Femur (tissue), 1 donor: ENCODE measurements at places on chromosomes 6 and 20.

- no peak for DNase-seq
Measured at GRCh38 chr20:40606660-40607059, 82.4 kb downstream of the MAFB start.

DNA sequence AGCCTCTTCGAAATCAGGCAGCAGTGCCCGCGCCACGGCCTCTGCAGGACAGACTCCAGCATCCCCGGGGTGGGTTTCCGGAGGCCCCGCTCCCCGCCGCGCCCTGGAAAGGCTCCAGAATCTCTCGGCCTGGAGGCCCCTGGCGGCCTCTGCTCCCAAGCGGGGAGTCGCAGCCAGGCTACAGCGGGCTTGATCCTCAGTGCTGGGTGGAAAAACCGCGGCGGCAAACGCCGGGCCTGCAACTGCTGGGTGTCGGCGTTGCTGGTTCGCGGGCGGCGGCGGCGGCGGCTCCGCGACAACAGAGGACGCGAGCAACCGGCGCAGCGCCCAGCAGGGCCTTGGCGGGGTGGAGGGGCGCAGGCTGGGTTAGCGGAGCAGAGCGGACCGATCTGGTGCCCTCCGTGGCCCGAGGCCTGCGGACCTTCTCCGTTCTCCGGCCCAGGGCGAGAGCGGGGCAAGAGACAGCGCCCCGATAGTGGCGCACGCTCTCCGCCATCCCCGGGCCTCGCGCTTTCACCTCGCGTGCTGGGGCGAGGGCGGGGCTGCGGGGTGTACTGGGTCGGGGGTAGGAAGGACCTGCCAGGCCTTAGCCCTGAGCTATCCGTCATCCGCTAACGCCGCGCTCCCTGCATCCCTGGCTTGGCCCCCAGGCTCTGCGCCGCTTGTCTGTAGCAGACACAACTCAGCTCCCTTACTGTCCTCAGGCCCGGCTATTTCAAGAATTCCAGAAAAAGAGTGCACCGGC is 3.4 kb upstream of the ZNF292 start:
- peak; percentile 80 for DNase-seq

GRCh38 chr6:5384276-5384675 is 123.0 kb downstream of the FARS2 start:
- no peak for DNase-seq

- no peak for DNase-seq
Measured at GRCh38 chr20:19659448-19659847, 98.6 kb upstream of the RIN2 start.

DNA sequence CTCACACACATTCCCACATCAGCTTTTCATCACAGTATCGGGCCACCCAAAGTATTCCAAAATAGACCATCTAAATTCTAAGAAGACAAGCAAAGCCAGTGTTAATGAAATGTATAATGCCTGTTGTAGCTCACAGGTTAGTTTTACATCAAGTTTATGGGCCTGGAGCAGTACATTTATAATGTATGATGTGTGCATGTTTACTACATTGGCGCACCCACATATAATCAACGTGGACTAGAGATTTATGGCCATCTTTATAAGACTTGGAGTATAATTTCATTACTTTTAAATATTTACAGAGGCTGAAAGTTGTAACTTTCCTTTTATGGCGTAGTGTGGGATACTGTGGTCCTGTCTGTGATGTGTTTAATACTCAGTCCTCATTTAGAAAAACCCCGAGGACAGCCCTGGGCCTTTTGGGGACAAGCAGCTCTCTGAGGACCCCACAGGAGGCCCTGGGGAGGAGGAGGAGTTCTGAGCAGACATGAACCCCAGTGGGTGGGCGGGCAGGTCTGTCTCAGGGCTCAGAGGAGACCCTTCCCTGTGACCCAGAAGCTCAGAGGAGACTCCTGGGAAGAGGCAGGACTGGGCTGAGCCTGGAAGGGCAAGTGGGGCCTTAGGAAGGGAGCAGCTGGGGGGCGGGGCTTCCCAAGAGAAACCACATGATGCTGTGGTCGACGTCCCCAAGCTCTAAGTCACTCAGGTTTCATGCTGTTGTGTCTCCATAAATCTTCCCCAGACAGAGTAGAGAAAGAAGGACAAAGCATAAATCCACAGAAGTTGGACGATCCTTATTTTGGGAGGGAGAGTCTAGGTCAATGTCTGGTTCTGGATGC is 232.1 kb downstream of the PREX1 start:
- no peak for DNase-seq

DNA sequence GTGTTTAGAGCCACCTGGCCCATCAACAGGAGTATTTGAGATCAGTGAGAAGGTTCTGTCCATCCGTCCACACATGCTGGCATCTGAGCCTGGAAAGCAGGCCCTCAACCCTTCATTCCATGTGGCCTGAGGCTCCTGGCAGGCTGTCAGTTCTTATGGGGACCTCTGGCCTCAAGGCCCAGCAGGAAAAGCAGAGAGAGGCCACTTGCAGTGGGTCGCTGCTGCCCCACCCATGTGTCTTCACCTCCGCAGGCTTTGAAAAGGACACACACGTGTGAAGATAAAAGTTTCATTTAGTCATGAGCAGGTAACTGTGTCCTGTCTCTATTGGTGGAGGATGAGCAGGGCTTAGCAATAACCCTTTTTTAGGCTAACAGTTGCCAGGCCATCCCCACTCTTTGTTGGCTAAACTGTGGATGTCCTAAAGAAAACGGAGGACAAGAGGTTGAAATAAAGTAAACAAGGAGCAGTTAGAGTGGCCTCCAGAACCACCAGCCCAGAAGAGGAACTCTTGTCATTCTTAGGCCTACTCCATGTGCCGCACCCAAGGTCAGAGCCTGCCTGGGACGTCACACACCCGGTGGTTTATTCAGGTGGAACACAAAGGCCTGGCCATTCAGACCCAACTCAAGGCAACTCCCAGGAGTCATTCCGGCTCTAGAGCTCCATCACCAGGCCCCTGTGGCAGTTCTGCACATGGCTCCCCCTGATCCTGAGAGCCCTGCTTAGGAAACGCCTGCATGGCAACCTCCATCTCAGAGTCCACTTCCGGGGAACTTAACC is 143.4 kb upstream of the CST7 start:
- DNase-seq: no peak

- DNase-seq: no peak
Measured at GRCh38 chr6:132205946-132206345, 195.3 kb downstream of the MOXD1 start.

DNA sequence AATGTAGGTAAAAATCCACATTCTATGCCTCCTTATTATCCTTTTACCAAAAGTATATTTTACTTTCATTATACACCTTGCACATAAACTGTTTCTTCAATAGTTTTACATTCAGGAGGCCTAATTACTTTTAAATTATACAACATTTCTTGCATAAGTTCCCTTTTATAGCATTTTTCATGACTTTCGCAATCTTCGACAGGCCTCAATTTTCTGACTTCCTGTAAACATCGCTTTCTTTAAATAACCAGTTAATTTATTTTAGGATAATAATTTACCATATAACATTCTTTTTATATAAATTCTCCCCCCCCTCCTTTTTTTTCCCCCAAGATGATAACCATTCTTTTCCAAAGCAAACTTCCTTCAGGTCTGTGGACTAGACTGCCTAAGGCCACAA is 9.2 kb downstream of the SLC35A1 start:
- no peak for DNase-seq

DNA sequence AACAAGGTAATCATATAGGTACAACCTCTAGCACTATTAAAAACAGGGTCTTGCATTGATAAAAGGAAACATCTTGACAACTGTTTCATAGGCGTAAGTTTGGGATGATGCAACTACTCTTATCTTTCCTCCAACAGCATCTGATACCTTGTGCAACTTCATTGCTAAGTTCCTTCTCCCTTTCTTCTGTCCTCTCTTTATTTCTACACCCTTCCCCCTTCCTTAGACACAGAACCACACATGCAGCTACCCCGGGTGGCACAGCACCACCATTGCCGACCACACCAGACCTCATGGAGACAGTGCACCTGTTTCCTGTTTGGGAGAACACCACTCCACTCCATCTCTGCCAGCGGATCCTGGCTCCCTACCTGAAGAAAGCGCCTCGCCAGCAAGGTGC is 14.4 kb downstream of the MYB start:
- no peak for DNase-seq

GRCh38 chr6:50825375-50826036 is 6.8 kb downstream of the TFAP2B start:
- DNase-seq: no peak

GRCh38 chr6:25452031-25452430 is 172.9 kb downstream of the CARMIL1 start:
- DNase-seq: peak; percentile 22

GRCh38 chr20:50267041-50267865 is 76.6 kb downstream of the CEBPB start:
- DNase-seq: peak; percentile 67

- no peak for DNase-seq
Measured at GRCh38 chr6:16511723-16512489, 249.4 kb downstream of the ATXN1 start.

DNA sequence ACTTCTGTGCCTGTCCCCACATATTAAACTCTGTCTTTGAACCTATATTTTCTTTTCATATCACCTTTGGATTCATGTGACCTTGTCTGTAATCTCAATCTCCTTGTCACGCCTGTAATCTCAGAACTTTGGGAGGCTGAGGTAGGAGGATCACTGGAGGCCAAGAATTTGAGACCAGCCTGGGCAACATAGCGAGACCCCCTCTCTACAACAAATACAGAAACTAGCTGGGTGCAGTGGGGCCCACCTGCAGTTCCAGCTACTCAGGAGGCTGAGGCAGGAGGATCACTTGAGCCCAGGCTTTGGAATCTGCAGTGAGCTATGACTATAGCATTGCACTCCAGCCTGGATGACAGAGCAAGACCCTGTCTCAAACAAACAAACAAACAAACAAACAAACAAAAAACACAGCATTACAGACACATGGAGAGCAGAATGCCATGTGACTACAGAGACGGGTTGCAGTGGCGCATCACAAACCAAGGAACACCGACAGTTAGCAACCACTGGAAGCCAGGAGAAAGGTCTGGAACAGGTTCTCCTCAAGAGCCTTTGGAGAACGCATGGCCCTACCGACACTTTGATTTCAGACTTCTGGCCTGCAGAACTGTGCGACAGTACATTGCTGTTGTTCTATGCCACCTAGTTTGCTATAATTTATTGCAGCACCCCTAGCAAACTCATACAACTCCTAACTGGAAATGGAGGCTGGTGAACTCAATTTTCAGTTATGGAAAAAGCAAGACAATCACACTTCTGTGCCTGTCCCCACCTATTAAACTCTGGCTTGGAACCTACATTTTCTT is 14.6 kb upstream of the TIAM2 start:
- DNase-seq: no peak

DNA sequence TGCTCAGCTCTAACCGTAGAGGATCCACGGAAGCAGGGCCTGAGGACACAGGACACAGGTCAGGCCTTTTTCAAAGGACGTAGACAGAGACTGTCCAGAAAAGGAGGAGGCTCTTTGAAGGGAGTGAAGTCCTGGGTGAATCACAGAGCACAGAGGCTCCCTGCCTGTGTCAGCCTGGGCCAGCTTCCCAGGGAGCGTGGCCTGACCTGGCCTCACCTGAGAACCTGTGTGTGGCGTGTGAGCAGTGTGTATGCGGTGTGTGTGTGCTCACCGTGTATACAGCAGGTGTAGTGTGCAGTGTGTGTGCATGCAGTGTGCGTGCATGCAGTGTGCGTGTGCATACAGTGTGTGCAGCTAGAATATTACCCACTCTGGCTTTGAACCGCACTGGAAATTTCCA is 56.0 kb upstream of the FNDC1 start:
- no peak for DNase-seq

DNA sequence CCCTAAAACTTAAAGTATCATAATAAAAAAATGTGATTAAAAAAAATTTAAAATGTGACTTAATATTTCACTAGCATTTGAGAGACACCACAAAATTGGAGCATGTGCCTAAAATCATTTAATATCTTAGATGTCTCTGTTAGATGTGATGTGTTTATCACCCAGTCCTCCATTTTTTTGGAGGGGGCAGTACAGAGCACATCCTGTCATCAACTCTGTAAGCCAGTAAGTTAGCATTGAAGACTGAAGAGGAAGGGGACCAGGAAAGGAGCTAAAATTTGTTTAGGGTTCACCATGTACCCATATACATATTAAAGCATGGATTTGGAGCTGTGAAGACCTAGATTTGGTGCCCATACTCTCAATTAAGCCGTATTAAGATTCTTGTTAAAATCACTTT is 30.7 kb upstream of the ADIG start:
- no peak for DNase-seq

GRCh38 chr6:127206531-127207095 is 60.1 kb upstream of the RNF146 start:
- no peak for DNase-seq

- no peak for DNase-seq
Measured at GRCh38 chr20:3323398-3323797, 84.1 kb downstream of the DNAAF9 start.
